ENCODE measurements at places on chromosomes 3 and 15.

- DNase-seq, result no peak
These were observed 1.3 kb upstream of the TP63 start for GRCh38 chr3:189629803-189630455.

DNA sequence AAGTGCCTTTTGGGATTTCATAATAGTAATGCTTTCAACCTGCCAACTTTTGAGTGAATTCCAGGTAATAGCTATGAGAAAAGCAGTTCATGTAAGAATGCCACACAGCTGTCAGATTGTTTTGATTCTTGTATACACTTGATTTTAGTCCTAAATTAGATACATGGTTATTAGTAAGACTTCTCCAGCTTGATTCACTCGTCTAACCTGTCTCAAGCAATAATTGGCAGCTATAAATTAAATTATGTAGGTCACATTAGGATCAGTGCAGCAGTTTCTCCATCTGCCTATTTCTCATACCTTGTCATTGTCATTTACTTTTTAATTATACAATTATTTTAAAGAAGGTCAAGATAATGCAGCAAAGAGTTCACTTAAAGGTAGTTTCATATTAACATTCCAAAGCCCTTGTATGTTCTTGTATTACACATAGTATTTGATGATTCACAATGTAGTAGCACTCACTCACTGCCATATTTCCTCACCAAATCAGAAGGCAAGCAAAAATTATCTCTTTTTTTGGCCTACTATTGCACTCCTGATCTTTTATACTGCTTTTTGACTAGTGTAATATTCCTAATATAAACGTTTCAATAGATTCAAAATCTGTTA, 10.9 kb upstream of the CRYBG3 start:
- no peak for DNase-seq

DNA sequence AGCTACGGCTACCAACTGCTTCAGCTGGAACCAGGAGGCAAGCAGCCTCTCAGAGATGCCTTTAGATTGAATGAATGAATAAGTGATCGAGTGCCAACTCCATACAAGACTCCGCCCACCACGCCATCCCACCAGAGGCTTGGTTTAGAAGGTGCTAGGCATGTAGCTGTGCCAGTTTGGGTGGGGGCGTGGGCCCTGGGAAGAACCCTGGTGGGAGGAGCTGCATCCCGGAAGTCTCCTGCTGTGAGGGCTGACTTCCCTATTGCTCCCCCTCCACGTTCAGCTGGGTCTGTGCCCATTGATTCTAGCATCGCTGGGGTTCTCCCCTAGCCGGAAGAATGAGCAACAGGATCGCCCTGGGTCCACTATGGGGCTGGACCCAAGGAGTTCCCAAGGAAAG, 20.9 kb downstream of the LINGO1 start:
- no peak for DNase-seq

GRCh38 chr15:81255958-81256320, 59.3 kb downstream of the IL16 start:
- DNase-seq, result no peak
